ENCODE measurements at places on chromosomes 5 and 9. TPM values are rescaled to one million over a fixed set of nuclear protein-coding genes. Genes with fewer than 3 reads are reported as not detected.

- peak; percentile 43 for DNase-seq
Observed at GRCh38 chr5:138177941-138178515, 402 bp downstream of the BRD8 start.

DNA sequence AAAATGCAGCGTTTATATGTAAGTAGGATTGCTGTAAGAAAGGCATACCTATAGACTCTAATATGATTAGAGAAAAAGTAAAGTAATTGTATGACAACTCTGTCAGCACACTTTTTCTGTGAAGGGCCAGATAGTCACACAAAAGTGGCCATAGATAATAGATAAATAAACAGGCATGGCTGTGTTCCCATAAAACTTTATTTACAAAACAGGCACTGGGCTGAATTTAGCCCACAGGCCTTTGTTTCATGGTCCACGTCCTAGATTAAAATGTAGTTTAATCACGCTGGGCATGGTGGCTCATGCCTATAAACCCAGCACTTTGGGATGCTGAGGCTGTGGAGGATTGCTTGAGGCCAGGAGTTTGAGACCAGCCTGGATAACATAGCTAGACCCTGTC is 8.7 kb upstream of the TXNDC8 start:
- no peak for DNase-seq

GRCh38 chr9:77562019-77562748 is 85.9 kb downstream of the GNA14 start:
- no peak for DNase-seq

The CDC23 gene
- total RNA-seq: 33.3 TPM

Measured in activated CD4-positive, alpha-beta memory T cell treated with anti-CD3 and anti-CD28 coated beads, Interleukin-2, amount 10 ng/mL, durations not matched to agents 7 days and 5 days (primary cell).